ENCODE measurements at places on chromosomes 4 and X. TPM values are rescaled to one million over a fixed set of nuclear protein-coding genes. Genes with fewer than 3 reads are reported as not detected.

GRCh38 chr4:14719053-14719452 is 283.2 kb upstream of the CPEB2 start:
- no peaks in the 10 kb centered on the region for H3K36me3 ChIP-seq
- DNase-seq, result no peak
- no peaks in the 10 kb centered on the region for H3K27me3 ChIP-seq
- no peak overlapping the region for H3K4me3 ChIP-seq

Gene SGMS2
- 278 TPM for total RNA-seq

- no peaks in the 10 kb centered on the region for H3K36me3 ChIP-seq
- no peak overlapping the region for H3K27ac ChIP-seq
- no peaks in the 10 kb centered on the region for H3K4me1 ChIP-seq
- H3K4me3 ChIP-seq, result no peak overlapping the region
Measured at GRCh38 chrX:38437093-38437492, 84.7 kb downstream of the OTC start.

- no peaks in the 10 kb centered on the region for H3K27me3 ChIP-seq
- no peak overlapping the region for H3K27ac ChIP-seq
- H3K4me1 ChIP-seq, result no peaks in the 10 kb centered on the region
- no peaks in the 10 kb centered on the region for H3K36me3 ChIP-seq
Measured at GRCh38 chr4:15352524-15352923, 75.3 kb upstream of the C1QTNF7 start.

Measured in esophagus muscularis mucosa (tissue), 4 donors.